ENCODE measurements at places on chromosomes 13 and 19.
A peak's percentile ranks its signal among the peaks of the same experiment; 100 is the strongest.

- DNase-seq: no peak
These were observed 1.4 kb downstream of the SH2D3A start for GRCh38 chr19:6765738-6766356.

- no peak for DNase-seq
These were observed 50.0 kb downstream of the TNFSF11 start for GRCh38 chr13:42623916-42624315.

DNA sequence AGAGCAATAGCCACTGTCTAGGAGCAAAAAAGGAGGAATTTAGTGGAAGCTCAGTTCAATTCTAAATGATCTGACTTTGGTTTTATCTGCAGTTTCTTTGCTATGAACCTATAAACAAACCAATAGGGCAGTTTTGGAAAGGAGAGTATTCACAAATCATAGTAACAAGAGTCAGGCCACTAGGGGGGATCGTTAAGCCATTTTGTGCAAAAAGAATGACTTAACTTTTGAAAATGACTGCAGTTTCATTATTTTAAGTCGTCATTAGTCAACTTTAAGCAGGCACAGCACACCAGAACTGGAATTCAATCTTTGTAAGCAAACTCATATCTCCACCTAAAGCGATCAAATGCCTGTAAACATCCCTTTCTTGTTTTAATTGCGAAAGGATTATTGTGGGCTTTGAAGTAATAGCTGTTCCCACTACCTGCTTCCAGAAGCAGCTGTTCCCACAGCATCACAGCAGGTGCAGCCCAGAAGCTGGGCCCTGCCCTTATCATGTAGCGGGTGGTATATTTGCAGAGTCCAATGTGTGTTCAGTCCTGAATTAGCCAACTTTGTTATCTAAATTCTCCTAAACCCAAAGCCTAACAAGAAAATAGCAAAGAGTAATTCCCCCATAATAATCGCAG, 51.5 kb downstream of the SOX21 start:
- DNase-seq: peak; percentile 39

- DNase-seq: peak; percentile 41
These were observed 4.1 kb upstream of the ZNF841 start for GRCh38 chr19:52099497-52100138.

GRCh38 chr13:108834193-108834592, 204.8 kb downstream of the MYO16 start:
- peak; percentile 60 for DNase-seq

DNA sequence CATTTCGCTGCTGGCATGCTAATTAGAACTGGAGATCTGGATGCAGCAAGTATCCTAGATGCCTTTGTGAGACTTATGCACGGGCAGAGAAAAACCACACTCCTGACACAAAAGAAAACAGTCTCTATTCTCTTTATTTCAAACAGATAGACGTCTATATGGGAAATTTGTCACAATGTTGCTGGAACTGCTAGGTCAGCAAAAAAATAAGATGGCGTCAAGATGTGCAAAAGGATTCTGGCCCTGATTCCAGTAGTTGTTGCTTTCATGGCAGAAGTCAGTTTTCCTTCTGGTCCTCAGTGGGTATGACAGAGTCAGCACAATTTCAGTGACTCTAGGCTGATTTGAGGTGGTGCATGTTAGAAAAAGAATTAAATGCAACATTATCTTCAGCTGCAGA, 1068.0 kb downstream of the SLITRK5 start:
- no peak for DNase-seq

- DNase-seq: no peak
These were observed 651.2 kb downstream of the SLITRK6 start for GRCh38 chr13:85148009-85148408.

GRCh38 chr19:19711934-19712828, 20.7 kb downstream of the ZNF14 start:
- DNase-seq: peak; percentile 6

DNA sequence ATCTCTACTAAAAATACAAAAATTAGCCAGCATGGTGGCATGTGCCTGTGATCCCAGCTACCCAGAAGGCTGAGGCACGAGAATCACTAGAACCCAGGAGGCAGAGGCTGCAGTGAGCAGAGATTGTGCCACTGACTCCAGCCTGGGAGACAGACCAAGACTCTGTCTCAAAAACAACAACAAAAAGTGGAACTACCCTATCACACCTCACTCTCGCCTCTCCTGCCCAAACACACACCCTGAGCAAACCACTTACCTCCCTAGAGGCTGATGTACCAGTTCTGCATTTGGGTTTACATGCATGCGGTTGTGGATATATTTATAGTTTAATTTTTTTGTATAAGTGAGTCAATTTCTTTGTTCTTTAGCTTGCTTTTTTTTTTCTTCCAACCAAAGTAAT, 7.7 kb upstream of the PTOV1 start:
- no peak for DNase-seq

- DNase-seq: peak; percentile 68
These were observed 47.5 kb downstream of the SPATA13 start for GRCh38 chr13:24207841-24208667.

DNA sequence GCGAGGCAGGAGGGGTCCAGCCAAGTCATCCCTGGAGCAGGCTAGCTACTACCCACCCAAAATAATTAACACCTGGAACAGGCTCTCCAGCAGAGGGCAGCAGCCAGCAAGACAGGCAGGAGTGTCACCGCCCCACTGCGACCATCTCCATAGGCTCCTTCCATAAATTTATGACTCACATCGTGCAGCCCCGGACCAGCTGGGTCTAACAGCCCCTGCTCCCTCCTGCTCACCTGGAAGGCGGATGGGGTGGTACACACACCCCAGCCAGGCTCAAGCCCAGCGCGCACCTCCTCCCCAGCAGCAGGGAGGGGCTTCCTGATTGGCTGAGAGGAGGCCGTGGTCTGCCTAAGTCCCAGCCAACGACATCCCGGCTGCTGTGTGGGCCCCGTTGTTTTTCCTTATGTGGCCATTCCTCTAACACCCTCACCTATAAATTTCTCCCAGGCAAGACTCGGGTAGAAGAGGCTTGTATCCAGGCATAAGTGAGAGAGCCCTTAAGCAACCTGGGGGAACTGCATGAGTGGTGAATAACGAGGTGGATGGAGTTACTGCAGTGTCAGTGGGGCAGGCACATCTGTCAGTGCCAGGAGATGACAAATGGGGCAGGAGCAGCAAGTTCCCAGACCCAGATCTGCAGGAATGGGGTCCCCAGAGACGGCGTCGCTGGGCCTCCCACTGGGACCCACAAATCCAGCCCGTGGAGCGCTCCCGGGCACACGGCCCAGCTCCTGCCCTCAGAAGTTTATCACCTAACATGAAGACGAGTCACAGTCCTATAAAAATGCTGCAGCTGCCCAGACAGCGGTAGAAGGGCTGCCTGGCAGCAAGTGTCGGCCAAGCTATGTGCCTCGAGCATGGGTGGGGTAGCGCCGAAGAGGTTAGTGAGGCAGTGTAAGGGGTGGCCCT, 43.1 kb downstream of the CEBPG start:
- DNase-seq: peak; percentile 70

GRCh38 chr13:23180711-23181110, at the start of gene SGCG:
Gene SGCG, plus strand, starts transcription at chr13:23180979. Its CDS starts 22,716 bp downstream, at chr13:23203695.
- no peak for DNase-seq

- DNase-seq: peak; percentile 8
These were observed 13.6 kb downstream of the EPN1 start for GRCh38 chr19:55688422-55689218.

DNA sequence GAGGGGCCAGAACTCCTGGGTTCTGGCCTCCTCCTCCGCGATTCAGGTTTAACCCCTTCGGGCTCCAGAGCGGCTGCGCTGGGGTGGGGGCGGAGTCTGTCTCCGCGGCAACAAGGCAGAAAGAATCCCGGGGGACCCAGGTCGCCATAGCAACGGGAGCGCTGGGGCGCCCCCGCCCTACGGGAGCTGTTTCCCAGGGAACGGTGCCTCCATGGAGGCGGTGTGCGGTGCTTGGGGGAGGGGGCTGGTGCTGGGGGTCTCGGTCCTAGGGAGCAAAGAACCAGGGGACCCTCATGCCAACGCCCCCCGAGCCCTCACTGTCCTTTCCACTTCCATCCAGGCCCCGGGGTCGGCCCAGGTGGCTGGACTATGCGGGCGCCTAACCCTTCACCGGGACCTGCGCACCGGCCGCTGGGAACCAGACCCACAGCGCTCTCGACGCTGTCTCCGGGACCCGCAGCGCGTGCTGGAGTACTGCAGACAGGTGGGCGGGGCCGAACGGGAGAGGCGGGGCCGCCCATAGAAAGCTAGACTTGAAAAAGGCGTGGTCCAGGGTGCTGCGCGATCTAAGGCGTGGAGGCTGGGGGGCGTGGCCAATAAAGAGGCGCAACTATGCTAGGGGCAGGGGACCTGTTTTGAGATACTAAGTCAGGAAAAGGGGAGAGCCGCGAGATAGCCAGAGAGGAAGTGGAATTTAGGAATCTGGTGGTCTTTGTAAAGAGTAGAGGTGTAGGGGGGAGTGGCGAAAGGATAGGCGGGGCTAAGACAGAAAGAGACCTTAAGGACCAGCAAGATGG, 1.2 kb downstream of the APLP1 start:
- peak; percentile 69 for DNase-seq

GRCh38 chr19:13937479-13938300, 527 bp downstream of the PODNL1 start:
- DNase-seq: no peak

- no peak for DNase-seq
These were observed 6.0 kb downstream of the ZNF57 start for GRCh38 chr19:2906631-2907195.

- no peak for DNase-seq
These were observed 479.1 kb downstream of the FOXO1 start for GRCh38 chr13:40187324-40187795.

DNA sequence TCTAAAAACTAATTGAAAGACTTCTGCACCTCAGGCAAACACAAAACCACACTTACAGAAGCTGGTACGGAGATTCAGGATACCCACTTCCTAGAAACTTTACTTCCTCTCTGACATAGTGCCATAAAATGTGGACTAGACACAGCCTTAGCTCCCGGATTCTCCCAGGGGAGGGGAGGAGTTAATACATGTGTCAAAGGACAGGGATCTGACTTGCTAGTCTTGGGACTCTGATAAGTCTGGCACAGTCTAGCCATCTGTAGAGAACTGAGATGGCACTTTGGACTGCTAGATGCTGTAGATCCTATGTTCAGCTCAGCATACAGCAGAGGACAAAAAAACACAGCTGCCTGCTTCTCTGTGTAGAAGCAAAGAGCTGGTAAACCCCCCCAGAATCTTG, 769.8 kb upstream of the MIR17HG start:
- no peak for DNase-seq

DNA sequence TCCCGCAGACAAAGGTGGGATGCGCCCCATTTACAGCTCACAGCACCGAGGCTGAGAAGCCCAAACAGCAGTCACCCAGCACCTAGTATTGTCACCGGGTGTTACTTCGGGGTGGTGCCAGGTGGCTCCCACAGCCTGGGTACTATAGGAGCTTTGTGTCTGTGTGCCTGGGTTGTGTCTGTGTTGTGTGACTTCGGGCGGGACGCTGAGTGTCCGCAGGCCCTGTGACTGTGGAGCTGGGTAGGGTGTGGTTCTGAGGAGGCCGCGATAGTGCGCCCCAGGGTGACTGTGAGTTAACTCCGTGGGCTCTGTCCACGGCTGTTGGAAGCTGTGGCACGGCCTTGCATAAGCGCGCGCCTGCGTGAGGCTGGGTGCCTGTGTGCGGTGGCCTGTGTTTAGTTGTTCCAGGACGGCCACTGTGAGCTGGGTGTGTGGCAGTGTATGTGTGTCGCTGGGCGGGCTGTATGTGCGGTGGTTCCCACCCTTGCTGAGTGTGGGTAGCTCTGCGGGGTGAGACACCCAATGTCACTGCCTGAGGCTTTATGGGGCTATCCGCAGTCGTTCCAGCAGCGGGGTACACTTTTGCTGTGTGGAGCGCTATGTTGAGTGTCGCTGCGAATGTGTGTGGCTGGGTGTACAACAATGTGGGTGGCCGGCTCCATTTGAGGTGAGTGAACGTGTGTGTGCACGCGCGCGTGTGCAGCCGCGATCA, 559 bp upstream of the SSBP4 start:
- no peak for DNase-seq

GRCh38 chr13:40749327-40749726, 21.7 kb downstream of the MRPS31 start:
- DNase-seq: no peak

DNA sequence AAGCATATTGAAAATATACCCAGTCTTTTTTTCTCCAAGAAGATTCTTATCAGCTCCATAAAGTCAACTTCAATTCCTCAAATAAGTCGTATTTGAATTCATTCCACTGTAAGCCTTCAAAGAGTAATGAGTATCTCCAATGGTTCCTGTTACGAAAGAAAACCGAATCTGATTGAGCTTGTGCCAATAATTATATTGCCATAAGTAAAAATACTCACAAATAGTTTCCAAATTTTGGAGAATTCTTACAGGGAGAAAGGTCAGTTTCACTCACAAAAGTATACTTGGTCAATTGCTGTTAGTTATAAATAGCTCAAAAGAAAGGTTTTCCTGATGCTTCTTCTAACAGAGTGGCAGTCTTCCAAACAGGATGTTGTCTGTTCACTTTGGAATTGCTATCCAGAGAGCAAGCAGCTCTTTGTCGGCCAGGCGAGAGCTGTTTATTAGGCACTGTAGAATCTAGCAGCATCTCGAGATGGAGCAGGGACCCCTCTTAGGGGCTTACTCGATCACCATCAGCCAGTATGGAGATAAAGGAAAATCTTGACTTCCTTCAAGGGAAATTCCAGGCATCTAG, 13.5 kb downstream of the ERICH4 start:
- peak; percentile 32 for DNase-seq

DNA sequence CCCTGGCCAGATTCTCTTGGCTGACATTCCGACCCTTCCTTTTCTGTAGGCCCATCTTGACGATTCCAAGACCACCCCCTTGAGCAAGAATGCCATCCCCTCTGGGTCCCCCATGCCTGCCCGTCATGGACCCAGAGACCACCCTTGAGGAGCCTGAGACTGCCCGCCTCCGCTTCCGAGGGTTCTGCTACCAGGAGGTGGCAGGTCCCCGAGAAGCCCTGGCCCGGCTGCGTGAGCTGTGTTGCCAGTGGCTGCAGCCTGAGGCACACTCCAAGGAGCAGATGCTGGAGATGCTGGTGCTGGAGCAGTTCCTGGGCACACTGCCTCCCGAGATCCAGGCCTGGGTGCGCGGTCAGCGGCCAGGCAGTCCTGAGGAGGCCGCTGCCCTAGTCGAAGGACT, 978 bp downstream of the ZNF446 start:
- DNase-seq: no peak

DNA sequence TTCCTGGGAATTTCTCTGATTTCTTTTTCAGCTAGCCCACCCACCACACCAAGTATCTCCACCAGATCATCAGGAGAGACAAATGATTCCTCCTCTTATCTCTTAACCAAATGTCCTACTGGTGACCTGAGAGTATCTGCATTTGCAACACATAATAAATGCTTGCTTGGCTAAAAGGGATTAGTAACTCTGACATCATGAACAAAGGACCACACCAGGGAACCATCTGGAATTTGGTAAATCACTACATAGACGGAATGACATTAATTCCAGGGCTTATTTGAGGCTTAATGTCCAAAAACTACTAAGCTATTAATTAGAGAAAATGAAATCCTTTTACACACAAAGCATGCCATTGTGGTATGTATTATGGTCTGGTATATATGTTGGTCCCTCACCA, 139.0 kb downstream of the RAP2A start:
- peak; percentile 88 for DNase-seq

Data from fibroblast of villous mesenchyme (primary cell).